NCI-H187 treated with DMSO at 0.1 percent for 48 hours (cell line): ENCODE measurements at places on chromosomes 1 and 21.

GRCh38 chr1:234373959-234374254 lies 651 bp downstream of the COA6 start:
- no peak for DNase-seq

- DNase-seq: no peak
These were observed 12.5 kb upstream of the FAM76A start for GRCh38 chr1:27713139-27713725.

DNA sequence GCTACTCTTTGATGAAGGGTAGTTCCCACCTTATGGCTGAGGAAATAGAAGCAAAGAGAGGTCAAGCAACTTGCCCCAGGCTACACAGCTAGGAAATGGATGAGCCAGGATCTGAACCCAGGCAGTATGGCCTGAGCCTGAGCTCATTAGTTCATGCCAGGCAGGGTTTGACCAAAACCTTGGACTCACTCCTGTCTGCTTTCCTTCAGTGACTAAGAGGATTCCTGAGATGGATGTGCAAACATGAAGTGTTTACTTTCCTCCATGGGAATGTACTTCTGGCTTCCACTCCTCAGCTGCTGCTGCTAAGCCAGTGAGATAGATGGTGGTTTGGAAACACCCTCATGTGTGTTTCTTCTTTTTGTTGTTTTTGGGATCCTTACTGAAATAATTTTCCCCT lies 35.1 kb upstream of the ERRFI1 start:
- DNase-seq: no peak

DNA sequence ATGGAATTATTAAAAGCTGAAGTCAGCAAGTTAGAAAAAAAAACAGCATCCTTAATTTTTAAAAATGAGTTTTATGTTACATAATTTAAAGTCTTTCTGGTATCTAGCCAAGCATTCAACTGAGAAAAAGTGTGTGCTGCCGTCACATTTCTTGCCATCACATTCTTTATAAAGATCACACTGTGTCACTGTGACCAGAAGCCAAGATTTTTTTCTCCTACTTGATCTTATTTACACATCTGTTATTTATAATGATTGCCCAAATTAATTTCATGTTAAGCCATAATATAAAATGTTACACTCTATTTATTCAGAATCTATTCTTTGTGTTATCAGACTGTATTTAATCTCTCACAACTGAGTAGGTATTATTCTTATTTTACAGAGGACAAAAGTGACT lies 1603.7 kb downstream of the PLA2G4A start:
- no peak for DNase-seq

- DNase-seq: peak; percentile 12
These were observed 10.1 kb upstream of the C1orf174 start for GRCh38 chr1:3910049-3910731.

- no peak for DNase-seq
These were observed 397.5 kb downstream of the TGFB2 start for GRCh38 chr1:218742467-218743262.

- no peak for DNase-seq
These were observed 35.8 kb upstream of the HIVEP3 start for GRCh38 chr1:41954533-41954944.
